ENCODE measurements at places on chromosomes 6 and 20. TPM values are rescaled to one million over a fixed set of nuclear protein-coding genes. Genes with fewer than 3 reads are reported as not detected.

Gene ROS1
- total RNA-seq = not detected

Gene ULBP1
- total RNA-seq = 0.33 TPM

Gene CDH26
- 3.1 TPM for total RNA-seq

DNA sequence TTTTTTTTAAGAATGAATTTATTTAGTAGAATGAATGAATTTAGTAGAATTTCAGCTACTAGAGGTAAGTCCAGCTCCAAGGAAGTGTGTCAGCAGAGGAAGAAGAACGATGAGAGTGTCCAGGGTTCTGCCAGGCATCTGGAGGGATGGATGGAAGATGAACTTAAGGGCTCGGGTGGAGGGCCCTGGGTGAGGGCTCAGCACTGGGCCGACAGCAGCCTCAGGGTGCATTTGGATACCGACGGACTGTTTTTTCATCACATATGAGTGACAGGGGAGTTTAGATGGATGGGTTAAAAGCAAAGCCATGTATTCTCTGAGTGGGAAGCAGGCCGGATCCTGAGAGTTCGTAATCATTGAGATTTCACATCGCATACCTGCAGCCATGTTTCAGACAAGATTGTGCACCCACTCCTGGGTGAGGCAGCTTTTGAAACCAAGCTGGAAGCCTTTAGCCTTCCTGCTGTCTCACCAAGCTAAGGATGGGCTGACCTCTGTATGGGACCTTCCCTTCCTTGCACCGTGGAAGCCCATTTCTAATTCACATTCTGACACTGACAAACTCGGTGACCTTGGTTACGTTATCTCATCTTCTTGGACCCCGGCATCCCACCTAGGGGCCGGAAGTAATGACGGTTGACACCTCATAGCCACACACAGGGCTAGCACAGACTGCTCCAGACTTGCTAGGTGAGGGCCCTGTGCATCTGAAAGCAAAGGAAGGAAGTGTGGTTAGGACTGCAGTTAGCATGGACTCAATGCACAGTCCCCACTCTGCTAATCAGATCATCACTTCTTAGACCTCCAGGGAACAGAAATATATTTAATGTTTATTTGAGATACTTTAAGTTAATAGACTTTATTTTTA is 228.5 kb downstream of the SLC24A3 start:
- no peak for DNase-seq

- DNase-seq = no peak
These were observed 1.4 kb downstream of the NCOA6 start for GRCh38 chr20:34824026-34824425.

GRCh38 chr20:43949741-43950618 is 35.3 kb downstream of the TOX2 start:
- no peak for DNase-seq

GRCh38 chr20:57871237-57871632 is 161.4 kb upstream of the PMEPA1 start:
- DNase-seq = no peak

DNA sequence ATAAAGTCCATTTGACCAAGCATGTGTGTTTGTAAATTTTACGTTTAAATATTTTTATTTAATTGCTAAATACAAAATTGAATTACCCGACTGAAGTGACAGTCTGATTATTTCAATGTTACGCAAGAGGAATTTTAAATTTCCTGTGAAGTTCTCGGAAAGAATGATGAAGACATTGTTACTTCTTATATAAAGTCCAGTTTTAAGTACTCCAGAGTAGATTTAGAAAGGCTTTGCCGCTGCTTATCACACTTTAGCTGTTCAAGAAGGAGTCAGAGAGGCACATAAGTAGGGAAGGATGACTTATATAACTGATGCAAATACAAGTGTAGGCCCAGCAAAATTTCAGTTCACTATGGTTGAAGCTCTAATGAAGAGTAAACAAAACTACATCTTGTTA is 265.1 kb upstream of the CITED2 start:
- DNase-seq = no peak

DNA sequence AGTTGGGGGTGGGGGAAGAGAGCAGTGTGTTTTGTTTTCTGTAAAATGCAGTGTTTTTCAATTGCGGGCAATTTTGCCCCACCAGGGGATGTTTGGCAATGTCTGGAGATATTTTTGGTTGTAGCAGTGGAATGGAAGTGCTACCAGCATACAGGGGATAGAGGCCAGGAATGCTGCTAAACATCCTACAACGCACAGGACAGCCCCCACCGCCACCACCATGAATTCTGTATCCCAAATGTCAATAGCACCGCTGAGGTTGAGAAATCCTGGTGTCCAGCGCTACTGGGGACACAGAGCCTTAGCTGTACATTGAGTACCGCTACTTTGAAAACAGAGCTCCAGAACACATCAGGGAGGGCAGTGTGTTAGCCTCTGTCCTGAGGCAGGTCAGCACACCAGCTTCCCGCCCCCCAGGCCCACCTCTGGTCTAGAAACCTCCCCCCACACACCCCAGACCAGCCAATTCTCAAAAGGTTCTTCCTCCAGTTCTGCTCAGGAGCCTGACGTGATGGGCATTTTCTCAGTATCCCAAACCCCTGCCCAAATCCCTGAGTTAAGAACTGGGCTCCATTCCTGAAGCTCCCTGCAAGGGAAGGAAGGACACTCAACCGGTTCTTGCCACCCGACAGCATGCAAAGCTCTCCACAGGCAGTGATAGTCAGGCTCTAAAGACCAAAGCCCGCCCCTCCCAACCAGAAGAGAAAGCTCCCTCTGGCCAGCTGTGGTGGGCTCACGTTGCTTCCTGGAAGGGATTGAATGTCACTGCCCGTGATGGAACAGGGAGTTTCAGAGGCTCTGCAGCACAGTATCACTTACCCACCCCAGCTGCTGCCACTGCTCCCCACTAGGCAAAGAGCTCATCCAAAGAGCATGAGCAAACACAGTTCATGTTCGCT is 321.5 kb upstream of the JARID2 start:
- DNase-seq = peak; percentile 67

Data from H7 (cell line).